GM13976 (cell line): ENCODE measurements at places on chromosomes 1 and 21.
A peak's percentile ranks its signal among the peaks of the same experiment; 100 is the strongest.

GRCh38 chr1:53079251-53079650 lies 17.2 kb downstream of the PODN start:
- DNase-seq, result no peak

GRCh38 chr1:15803380-15803779 lies 4.1 kb downstream of the UQCRHL start:
- DNase-seq, result peak; percentile 60

DNA sequence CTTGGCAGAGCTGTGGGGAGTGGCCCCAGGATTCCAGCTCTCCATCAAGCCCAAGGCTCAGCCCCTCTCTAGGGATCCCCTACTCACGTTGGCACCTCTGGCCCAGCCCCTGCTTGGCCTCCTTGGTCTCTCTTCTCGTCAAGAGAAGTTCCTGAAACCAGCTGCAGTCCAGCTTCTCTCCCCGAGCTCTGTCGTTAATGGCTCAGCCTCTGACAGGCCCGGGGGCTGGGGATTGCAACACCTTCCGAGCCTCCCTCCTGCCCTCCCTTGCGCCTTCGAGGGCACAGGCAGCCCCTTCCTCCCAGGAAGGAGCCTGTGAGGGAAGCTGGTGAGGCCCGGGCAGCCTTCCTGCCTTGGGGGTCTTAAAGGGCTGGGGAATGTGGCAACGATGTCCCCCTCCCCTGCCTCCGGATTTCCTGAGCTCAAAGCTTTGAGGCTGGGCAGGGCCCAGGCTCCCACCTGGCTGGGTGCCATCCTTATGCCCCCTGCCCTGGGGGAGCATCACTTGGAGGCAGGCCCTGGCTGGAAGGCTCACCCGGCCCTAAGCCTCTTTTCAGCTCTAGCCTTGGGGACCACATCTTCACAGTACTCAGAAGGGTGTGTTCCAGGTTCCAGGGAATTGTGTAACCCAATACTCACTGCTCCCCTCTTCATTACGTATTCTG lies at the start of gene CSF3R:
Gene CSF3R, minus strand, starts transcription at position 190 of the 665 bp plus-strand sequence. CDS start 3,417 bp downstream, outside the sequence.
- DNase-seq, result no peak

DNA sequence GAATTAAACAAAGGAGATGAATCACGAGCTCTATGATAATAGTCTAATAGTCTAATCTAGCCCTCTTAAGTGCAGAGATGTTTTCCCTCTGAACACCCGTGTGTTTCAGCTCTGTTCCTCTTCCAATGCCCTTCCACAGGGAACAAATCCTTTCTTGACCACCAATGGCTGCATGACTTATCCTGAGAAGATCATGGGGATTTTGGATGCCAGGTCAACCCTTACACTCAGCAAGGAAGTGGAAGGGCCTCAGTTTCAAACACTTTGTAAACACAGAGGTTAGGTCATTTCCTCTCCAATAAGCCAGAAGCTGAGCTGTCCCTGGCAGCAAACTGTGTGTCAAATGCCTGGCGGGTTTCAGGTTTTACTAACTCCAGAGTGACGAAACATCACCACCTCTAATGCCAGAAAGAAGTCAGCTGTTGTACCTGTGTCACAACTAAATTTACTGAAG lies 200.0 kb downstream of the GABPA start:
- DNase-seq, result no peak

DNA sequence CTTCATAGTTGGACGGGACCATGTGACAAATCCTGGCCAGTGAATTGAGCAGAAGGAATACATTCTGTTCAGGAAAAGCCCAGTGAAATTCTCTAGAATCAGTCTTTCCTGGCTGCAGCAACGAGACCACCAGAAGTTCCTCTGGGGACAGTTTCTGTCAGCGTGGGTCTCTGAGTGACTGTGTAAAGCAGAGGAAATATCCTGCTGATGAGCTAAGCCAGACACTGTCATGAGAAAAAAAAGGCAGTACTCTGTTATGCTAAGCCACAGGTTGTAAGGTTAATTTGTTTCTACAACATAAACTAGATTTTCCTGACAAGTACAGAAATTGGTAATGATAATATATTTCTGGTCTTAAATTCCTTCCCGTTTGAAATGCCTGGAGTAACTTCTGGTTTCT lies 664.4 kb downstream of the LMO4 start:
- DNase-seq, result no peak
